Stimulated activated CD8-positive, alpha-beta memory T cell treated with anti-CD3 and anti-CD28 coated beads, Interleukin-2, amount 100 ng/mL, for 1 hour (primary cell): ENCODE measurements at places on chromosomes 3 and 15.

DNA sequence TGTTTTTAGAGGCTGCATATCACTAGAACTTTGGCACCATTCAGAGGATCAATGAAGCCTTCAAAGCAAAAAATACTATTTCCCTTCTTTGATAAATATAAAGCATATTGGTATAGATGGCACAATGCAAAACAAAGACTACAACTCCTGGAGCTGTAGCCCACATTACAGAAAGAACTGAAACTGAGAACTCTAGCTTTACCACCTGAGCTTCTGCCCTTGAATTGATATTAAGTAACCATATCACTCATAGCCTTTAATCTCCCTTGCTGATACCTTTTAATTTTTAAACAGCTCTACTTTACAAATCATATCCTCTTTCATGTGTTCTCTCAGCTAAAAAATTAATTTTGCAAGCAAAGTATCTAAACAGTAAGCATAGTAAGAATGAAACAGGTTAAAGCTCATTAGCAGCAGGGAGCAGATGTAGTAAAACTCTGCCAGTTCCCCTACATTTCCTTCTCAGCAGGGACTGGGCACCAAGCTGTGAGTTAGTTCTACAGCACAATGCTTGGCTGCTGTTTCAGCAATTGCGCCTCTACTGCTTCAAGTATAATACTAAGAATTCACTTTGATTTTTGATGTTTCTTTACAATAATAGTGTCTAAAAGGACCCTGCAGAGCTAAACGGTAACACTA is 97.9 kb upstream of the NANOGP8 start:
- no peak for DNase-seq

DNA sequence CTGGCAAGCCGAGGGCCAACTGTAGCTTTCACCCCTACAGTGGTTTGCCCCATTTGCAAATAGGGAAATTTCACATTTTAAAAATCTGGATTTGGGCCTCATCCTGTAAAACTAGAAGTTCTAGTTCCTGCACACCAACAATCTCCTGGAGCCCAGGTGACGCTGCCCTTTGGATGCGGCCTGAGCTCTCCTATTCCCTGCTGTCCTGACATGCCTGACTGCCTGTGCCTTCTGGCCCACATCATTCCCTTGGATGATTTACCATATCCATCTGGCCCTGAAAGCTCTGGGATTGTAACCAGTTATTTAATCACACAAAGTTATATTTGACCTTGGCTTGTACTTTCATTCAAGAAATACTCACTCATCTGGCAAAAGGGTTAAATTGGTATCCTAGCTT is 272.3 kb downstream of the ARRDC4 start:
- DNase-seq = no peak

- no peak for DNase-seq
Observed at GRCh38 chr15:89395461-89395871, 60.8 kb upstream of the POLG start.

- DNase-seq = no peak
Observed at GRCh38 chr15:55343168-55343567, 24.1 kb downstream of the PIGB start.

DNA sequence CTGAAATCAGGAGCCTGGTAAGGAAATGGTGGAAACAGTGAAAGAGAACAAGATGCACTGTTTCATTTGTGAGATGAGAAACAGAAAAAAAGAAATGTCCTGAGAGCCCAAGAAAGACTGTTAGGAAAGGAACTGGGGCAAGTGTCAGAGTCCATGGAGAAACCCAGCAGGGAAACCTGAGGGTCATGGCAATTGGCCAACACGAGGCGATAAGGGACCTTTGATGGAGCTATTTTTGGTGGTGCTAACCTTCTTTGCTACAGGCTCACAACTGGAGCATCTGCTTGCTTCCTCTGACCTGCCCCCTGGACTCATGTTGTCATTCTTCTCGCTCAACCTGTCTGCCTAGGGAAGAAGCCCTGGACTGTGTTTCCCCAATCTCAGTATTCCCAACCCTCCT is 4.2 kb upstream of the TMEM41A start:
- no peak for DNase-seq

DNA sequence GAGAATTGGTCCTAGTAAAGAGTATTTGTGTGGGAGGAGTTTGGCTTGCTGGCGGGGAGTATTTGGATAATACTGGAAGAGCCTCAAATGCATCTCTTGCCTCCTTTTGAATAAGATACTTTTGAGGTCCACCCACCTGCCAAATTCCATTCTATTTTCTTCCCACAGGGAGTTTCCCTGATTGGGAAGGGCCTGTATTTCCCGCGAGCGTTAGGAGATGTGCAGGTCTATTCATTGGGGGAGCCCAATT is 406 bp upstream of the RASA2 start:
- no peak for DNase-seq

GRCh38 chr15:66722757-66723540 is 20.9 kb downstream of the SMAD6 start:
- no peak for DNase-seq

GRCh38 chr3:126102011-126102410 is 18.1 kb upstream of the SLC41A3 start:
- no peak for DNase-seq

- no peak for DNase-seq
Observed at GRCh38 chr15:56820333-56820732, 87.0 kb upstream of the ZNF280D start.

DNA sequence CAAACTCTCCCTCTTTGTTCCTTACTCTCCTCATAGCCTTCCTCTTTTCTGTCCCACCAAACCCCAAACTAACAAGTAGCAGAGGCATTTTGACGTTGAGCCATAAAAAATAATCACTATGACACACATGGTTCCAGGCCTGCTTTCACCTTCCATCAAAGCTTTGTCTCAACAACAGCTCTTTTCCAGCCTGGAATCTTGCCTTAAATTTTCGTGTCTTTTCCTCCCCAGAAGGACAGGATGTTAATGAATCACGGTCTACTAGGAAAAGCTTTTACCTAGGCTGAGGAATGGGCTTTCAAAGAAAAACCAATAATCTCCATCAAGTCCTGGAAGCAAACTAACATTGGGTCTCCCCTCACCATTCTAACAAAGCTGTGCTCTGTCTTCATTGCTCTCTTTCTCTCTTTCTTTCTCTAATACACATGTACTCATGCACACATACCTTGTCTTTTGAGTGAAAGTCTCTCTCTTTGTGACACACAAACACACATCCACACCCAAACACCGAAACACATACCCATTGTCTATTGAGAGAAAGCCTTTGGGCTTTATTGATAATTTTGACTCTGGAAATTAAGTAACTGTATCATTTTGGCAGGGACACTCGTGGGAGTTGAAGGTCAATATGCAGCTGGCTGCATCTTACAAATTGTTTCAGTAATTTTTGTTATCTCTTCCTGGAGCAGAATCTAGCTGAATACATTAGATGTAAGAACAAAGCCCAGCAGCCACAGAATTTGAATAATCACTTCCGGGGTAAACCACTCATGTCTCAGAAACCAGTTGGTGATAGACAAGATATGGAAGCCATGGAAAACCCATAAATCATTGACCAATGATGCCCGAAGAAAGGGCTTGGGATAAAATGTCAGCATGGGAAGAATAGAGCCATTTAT is 107.4 kb upstream of the SLC4A7 start:
- no peak for DNase-seq
